ENCODE measurements at places on chromosomes 7 and 10. TPM values are rescaled to one million over a fixed set of nuclear protein-coding genes. Genes with fewer than 3 reads are reported as not detected.

ABLIM1 gene
- total RNA-seq = 157 TPM

GRCh38 chr10:124011464-124011863 lies 81.9 kb downstream of the CHST15 start:
- DNase-seq = no peak

DNA sequence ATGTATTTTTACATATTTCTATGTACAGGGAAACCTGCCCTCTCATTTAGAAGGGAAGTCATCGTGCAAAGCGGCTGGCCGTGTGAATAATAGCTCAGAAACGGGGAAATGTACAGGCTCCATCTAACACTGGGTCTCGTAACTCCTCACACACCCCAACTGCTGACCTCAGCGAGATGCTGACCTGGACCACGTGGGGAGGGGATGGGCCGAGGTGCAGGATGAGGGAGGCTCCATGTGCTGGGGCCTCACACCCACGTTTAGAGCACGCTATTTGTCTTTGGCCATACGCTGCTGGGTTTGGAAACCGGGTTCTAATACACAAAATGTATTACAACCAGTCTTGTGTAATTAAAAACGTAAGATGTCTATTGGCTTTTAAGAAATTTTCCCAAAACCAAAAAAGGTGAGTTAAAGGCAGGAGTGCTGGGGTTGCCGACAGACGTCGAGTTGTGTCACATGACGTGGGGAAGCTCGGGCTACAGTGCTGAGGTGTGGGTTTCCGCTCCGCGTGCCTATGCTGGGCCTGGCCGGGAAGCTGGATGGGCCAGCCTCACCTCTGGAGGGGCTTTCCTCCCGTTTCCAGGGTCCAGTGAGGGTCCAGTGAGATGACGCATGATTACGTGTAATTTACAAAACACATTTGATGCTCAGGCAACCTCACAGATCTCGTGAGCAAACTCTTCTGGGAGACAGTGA lies 215.6 kb downstream of the DNAJB6 start:
- DNase-seq = no peak

MYO1G gene
- total RNA-seq = 2.2 TPM

FKBP6 gene
- total RNA-seq = not detected

IQUB gene
- total RNA-seq = 0.35 TPM

CLRN3 gene
- not detected for total RNA-seq

HOXA7 gene
- total RNA-seq = 1.1 TPM

DNA sequence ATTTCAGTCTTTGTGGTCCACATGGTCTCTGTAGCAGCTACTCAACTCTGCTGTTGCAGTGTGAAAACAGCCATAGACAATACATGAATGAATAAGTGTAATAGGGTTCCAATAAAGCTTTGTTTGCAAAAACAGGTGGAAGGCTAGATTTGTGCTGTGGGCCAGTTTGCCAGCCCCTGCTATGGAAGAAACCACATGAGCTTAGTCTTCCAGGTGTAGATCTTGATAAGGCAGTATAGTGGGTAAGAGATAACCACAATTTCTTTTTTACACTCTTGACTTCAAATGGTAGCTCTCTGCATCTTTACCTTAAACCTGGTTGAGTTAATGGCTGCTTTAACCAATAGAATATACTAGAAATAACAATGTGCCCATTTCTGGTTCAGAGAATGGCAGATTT lies 135.0 kb upstream of the PALS2 start:
- DNase-seq = no peak

PLCE1 gene
- 7.4 TPM for total RNA-seq

DNA sequence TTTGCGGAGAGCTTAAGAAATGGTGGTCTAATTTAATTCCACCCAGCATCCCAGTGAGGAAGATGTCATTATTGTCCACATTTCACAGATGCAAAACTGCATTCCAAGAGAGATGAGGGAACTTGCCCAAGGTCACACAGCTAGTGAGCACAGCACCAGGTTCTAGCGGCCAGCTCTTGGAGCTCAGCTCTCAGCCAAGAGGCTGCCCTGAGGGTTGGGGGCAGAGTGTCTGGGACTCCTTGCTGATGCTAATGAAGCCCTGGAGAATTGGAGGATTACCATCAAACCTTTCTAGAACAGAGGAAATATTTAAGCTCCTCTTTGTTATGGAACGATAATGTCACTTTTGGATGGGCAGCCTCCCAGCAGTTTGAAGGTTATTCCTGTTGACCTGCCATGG lies 48.0 kb downstream of the PLPP4 start:
- DNase-seq = no peak

DNA sequence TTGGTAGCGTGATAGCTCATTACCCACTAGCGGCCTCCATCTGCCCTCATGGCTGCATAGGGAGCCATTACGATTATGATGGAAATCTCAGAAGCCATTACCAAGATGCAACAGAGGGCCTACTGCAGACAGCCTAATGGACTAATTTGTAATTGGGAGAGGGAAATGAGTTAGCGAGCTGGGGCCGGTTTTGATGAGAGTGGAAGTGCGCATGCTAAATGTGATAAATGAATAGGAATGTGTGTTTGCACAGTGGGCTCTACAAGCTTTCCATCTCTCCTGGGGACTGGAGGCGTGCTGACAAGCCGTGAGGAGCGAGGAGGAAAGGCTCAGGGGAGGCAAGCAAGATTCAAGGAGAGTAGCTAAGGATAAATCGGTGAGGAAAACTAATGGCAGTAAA lies 644.5 kb upstream of the GALNT17 start:
- no peak for DNase-seq

DNA sequence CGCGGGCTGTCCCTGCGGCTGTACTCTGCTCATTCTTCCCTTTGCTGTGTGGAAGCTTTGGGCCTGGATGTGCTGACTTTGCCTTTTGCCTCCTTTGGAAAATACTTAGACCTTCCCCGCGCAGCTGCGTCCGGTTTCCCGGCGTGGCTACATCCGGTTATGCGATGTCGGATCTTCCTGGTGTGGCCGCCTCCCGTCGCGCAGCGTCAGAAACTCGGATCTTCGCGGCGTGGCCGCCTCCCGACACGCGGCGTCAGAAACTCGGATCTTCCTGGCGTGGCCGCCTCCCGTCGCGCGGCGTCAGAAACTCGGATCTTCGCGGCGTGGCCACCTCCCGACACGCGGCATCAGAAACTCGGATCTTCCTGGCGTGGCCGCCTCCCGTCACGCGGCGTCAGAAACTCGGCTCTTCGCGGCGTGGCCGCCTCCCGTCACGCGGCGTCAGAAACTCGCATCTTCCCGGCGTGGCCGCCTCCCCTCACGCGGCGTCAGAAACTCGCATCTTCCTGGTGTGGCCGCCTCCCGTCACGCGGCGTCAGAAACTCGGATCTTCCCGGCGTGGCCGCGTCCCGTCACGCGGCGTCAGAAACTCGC lies 50.2 kb upstream of the SUN1 start:
- no peak for DNase-seq

DNA sequence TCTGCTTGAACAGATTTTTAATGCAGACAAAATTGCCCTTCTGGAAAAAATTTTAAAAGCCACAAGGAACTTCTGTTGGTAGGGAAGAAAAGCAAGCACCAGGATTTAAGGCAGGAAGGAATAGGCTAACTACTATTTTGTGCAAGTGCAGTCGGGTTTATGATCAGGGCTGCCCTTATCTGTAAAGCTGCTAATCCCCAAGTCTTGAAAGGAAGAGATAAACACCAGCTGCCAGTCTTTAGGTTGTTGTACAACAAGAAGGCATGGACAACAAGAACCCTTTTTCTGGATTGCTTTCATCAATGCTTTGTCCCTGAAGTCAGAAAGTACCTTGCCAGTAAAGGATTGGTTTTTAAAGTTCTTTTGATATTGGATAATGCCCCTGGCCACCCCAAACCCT lies 40.7 kb downstream of the RALA start:
- DNase-seq = no peak
